HFFc6 (cell line): ENCODE measurements at places on chromosomes 2 and 18.

GRCh38 chr2:237630216-237631000, 3.0 kb downstream of the LRRFIP1 start:
- DNase-seq = no peak

DNA sequence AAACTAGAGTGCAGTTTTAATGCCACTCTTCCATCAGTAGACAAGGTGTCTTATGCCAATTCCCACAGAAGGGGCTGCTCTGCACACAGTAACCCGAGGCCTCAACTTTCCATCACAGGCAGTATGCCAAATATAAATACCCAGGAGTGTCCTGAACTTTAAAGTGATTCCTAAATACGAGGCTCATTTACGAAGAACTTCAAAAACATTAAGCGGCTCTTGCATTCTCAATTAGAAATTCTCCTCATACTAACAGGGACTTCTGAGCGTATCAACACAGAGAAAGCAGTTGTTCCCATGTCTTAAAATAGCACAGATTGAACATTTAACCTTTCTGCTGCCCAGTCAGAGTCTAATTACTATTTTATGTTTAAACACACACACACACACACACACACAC, 638.6 kb downstream of the ERBB4 start:
- DNase-seq = no peak

DNA sequence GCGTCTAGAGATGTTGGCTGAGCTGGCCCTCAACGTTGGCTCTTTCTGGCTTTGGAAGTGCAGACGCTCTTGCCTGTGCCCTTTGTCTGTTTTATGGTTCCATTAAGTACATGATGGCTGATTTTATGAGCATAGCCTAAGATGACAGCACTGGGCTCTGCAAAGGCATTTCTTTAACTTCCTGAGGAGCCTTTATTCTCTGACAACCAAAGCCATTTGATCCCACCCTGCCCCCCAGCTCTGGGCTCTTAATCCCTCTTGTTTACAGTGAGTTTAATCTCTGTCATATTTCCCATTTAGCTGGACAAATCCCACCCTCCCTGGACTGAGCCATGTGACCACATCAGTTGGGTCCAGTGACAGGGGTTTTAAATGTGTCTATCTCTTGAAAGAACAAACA, 195.9 kb downstream of the ACKR3 start:
- DNase-seq = no peak

- no peak for DNase-seq
These were observed 276.1 kb upstream of the CYP26B1 start for GRCh38 chr2:72423756-72424155.

DNA sequence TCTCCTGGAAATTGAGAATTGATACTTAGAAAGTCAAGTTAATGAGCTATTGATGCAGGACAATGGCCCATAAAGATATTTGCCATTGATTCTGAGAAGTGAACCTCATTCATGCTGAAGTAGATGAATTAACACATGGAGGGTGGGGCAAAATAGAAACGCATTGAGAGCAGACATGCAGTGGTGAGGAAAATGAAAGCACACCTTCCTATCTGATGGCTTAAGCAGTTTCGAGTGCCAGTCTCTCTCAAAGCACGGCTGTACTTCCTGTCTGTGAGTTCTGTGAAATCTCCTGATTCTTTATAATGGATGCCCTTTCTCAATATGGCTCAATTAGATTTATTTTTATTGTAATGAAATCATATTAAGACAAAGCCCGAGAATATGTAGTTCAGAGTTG, 247.0 kb downstream of the TMX3 start:
- no peak for DNase-seq

- peak; percentile 61 for DNase-seq
These were observed 570.1 kb downstream of the PLCL1 start for GRCh38 chr2:198374375-198375082.

GRCh38 chr2:142484111-142484510, 353.3 kb upstream of the LRP1B start:
- DNase-seq = no peak

- DNase-seq = no peak
These were observed 1.6 kb downstream of the SMAD7 start for GRCh38 chr18:48949050-48949605.

DNA sequence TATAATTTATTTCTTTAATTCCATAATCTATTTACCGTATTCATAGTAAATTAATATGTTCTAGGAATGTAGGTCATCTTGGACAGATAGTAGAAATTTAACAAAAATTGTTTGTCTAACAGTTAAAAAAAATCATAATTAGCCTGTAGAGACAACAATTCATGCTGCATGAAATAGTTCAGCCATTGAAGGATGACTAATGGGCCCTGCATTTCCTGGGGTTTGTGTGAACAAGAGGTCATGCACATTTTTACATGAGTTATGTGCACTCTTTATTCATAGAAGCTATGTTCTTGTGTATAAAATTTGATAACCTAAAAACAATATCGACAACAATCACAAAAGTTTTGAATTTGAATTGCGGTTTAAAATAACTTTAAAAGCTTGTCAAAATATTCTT, 1663.6 kb downstream of the SUCLG1 start:
- DNase-seq = peak; percentile 48

- no peak for DNase-seq
These were observed 10.7 kb downstream of the RAMP1 start for GRCh38 chr2:237870126-237870525.

DNA sequence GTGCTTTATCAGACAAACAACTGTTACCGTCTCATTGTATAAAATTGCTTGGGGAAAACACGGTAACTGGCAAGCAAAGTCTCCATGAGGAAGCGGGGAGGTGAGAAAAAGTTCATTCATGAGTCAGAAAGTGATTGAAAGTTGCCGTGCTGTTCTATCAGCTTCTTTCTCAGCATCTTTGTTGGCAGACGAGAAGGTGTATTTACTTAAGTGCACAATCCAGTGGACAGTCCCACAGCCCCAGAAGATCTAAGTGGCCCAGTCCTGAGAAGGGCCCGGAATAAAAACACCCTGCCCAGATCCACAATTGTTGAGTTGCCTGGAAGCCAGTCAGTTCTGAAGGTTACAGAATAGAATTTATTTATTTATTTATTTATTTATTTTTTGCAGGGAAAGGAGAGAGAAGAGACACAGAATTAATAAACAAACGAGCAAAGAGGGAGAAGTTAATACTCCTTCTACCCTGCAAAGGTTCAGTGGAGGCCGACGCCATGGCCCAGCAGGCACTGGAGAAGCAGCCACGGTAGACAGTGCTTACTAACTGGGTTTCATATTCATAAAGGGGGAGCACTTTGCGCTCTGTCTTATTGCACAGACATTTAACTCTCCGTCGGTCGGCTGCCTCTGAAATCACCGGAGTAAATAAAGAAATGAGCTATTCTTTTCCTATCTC, 676.0 kb upstream of the SALL3 start:
- DNase-seq = no peak

GRCh38 chr2:197198890-197199289, 111.7 kb downstream of the ANKRD44 start:
- DNase-seq = no peak

GRCh38 chr2:156309167-156309566, 23.4 kb downstream of the NR4A2 start:
- DNase-seq = no peak

DNA sequence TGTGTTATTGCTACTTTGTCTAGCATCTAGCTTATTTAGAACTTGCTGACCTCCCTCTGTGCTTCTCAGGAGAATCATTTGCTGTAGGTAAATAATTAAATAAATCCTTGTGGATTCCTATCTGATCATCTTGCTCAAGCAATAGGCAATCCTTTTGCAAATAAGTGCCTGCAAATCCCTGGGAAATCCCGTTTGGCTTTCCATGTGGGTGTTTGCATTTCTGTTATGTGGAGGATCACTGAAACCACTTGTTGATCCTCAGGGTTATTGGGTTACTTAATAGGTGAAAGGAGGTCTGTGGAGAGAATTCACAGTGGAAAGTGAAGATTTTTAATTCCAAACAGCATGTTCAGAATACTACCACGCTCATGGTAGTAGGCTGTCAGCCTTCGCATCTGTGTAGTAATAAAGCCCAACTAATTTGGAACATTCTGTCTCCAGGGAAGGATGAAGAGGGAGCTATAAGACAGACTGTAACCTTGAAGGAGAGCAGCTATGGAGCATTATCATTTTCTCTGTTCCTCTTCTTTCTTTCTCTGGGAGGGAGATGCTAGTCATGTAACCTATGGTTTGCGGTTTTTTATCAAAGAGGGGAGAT, 72.5 kb downstream of the GULP1 start:
- DNase-seq = no peak

- no peak for DNase-seq
These were observed 96.8 kb downstream of the CAPN13 start for GRCh38 chr2:30710461-30710860.

- no peak for DNase-seq
These were observed 112.9 kb downstream of the RAPGEF4 start for GRCh38 chr2:172848519-172848918.

DNA sequence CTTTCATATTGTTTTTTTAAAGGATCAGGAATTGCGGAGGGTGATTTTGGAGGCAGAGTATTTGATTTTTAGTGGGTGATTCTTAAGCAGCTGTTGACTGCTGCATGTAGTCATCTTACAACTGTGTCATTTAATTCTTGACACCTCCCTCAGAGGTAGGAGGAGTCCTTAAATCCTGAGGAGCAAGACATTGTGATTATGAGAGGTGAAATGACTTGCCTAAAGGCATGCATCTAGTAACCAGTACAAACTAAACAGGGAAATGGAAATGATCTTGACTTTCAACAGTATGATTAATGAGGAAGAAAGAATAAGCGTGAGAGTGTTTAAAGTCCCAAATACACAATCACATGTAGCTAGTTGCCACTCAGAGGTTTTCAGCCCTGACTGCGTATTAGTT, 440.7 kb downstream of the THSD7B start:
- DNase-seq = no peak

DNA sequence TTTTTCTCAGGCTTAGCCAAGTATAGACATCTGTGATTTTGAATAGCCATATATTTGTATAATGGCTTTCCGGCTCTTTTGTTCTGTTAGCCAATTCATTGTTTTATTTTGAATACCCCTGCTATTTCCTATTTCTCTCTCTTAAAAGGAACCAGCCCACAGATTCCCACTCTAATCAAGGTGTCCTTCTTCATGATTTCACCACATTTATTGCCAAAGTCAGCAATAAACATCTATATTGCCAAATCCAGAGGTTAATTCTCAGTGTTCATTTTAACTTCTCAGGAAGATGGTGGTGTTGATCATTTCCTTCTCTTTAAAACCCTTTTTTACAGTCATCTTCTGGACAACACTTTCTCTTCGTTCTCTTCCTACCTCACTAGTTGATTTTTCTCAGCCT, 13.1 kb upstream of the ITPRID2 start:
- no peak for DNase-seq

DNA sequence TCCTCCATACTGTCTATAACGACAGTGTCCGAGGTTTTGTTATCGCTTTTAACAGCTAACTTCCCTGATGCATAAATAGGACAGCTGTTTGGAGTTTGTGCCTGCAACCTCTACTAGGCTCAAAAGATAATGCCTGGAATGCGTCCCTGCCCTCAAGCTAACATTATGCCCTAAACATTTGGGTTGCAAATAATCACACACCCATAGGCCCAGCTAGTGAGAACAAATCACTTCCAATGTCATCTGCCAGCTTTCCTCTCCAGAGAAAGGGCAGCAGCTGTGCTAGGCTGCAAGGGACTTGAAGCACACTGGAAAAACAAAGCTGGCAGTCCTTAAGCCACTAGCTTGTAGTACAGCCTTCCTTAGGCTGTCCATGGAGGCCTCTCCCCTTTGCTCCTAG, 201.8 kb upstream of the LYPD1 start:
- no peak for DNase-seq

DNA sequence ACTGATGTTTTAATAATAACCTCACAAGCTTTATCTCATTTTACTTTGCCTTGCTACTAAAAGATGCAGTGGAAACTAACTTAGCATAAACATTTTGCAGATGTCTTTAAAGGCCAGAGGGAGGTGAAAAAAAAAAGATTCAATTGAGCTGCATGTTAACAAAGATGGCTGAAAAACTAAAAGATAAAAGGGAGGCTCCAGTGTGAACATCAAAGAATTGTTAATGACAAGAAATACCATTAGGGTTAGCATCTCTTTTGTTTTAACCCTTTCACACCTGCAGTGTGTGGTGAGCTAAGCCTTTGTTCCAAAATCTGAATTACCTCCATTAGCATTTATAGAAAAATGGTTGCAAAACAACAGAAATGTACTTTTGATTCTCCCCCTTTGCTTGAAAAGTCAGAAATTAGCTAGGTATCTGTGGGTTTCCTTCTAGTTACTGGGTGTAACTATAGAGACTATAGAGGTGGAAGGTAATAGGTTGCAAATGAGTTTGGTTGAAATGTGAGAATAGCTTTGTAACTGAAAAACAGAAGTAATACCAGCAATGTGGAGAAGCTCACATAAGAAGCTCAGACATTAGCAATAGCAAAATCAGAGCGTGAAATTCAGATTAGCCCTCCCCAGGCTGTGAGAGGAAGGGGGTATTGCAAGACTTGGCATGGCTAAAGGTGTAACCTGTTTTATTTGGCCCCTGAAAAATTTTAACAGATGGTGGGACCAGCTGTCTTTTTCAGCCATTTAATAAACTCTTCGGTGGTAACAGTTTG, 34.8 kb upstream of the SP5 start:
- DNase-seq = no peak

- DNase-seq = peak; percentile 57
These were observed 44.6 kb downstream of the DPP4 start for GRCh38 chr2:162029287-162029901.

- DNase-seq = no peak
These were observed 66.6 kb downstream of the RIF1 start for GRCh38 chr2:151476287-151476686.

DNA sequence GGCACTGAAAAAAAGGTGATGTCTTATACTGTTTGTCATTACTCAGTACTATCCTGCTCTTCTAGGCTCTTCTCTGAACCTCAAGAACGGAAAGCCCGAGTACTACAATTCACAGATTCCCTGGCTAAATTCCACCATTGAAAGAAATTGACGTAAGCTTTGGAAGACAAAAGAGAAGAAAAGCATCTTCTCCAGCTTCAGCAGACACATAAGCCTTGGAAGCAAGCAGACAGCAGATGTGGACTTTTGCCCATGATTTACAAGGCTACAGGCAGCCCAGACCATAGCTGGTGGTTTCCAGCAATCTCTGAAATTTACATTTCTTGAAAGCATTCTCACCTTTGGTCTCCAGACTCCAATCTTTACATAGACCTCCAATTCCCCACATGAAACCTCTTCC, 289.0 kb downstream of the C1D start:
- DNase-seq = no peak

DNA sequence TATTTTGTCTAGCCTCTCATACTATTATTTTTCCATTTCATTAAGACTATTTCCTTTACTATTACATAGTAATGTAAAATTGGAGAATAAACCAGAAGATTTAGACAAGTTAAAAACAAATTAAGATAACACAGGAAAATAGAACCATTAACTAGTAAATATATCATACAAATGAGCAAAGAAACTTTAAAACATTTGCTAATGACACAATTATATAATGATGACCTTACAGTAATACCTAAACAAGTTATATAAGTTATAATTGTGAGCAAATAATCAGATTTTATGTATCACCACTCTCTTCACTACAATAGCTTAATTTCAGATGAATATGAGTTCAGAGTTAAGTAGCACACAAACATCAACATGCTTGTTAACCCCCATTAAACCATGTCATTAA, 72.6 kb upstream of the GRB14 start:
- no peak for DNase-seq
